Epithelial cell of alveolus of lung (primary cell): ENCODE measurements at places on chromosomes 3 and 15. TPM values are rescaled to one million over a fixed set of nuclear protein-coding genes. Genes with fewer than 3 reads are reported as not detected.

The ARIH1 gene
- 21.7 and 22.4 TPM in 2 replicates for total RNA-seq

The CIB2 gene
- total RNA-seq = 3.1 and 8.0 TPM in 2 replicates

The ERICH6 gene
- total RNA-seq = 0.48 TPM in 1 of 2 replicates, not detected in the other

The GOLGA6L24 gene
- not detected in 2 replicates for total RNA-seq

The SLC35A5 gene
- total RNA-seq = 31.5 and 32.8 TPM in 2 replicates

The MINDY4B gene
- total RNA-seq = not detected in 2 replicates

The MUSTN1 gene
- 5.7 TPM in 1 of 2 replicates, not detected in the other for total RNA-seq

The CLPX gene
- total RNA-seq = 18.5 and 49.7 TPM in 2 replicates

The FGF7 gene
- total RNA-seq = 53.8 and 162 TPM in 2 replicates

The SLC22A14 gene
- total RNA-seq = 0.40 TPM in 1 of 2 replicates, not detected in the other

The REC114 gene
- total RNA-seq = not detected in 2 replicates
